CD8-positive, alpha-beta memory T cell (primary cell): ENCODE measurements at places on chromosomes 7 and 10. TPM values are rescaled to one million over a fixed set of nuclear protein-coding genes. Genes with fewer than 3 reads are reported as not detected.

- H3K27ac ChIP-seq, result no peak within 1 kb of the TSS
- no peak for DNase-seq
- H3K4me1 ChIP-seq, result no peaks in the 10 kb centered on the region
- H3K27me3 ChIP-seq, result peaks cover 22% of the 10 kb centered on the region
Measured at GRCh38 chr7:27143023-27143949, at the start of gene HOXA5. Gene HOXA5 (minus strand): TSS chr7:27143681. CDS start chr7:27143607, 74 bp downstream.

The DIP2C gene
- total RNA-seq, result 0.55 TPM

DNA sequence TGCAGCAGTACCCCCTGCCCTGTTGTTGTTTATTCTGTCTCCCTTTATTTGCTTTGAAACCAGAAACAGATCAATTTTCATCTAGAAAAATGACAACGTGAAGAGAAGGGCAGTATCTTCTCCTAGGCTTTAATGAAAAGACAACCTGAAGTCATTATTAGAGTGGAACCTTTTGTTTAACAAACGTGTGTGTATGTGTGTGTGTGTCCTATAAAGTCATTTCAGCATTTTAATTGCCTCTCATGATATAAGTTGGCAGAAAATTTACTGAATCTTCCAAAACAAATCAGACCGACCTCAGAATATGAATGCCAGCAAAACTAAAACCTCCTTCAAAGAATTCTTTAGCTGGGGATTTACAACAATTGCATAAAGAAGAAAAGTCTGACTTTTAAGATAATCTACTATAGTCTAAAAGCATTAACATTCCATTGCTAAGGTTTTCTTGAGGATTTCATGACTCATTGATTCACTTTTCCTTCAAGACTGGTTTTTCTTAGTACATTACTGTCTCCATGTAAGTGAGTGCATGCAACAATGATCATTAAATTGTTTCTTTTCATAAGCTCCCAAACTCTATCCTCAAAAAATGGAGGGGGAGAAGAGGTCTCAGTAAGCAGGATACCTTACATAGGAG is 3.2 kb downstream of the GLI3 start:
- H3K36me3 ChIP-seq, result no peaks in the 10 kb centered on the region
- DNase-seq, result no peak
- H3K27me3 ChIP-seq, result no peaks in the 10 kb centered on the region
- H3K4me3 ChIP-seq, result no peak overlapping the region

- H3K27ac ChIP-seq, result no peak overlapping the region
- H3K4me3 ChIP-seq, result no peak overlapping the region
- no peaks in the 10 kb centered on the region for H3K4me1 ChIP-seq
- no peak for DNase-seq
- no peaks in the 10 kb centered on the region for H3K36me3 ChIP-seq
Measured at GRCh38 chr10:129887381-129887905, 76.6 kb downstream of the EBF3 start.

The TLX1 gene
- not detected for total RNA-seq

GRCh38 chr7:148584154-148584827 is 6.3 kb upstream of the C7orf33 start:
- H3K4me3 ChIP-seq, result no peak overlapping the region
- no peaks in the 10 kb centered on the region for H3K4me1 ChIP-seq
- DNase-seq, result no peak
- H3K27me3 ChIP-seq, result no peaks in the 10 kb centered on the region
- H3K27ac ChIP-seq, result no peak overlapping the region
- no peaks in the 10 kb centered on the region for H3K36me3 ChIP-seq

DNA sequence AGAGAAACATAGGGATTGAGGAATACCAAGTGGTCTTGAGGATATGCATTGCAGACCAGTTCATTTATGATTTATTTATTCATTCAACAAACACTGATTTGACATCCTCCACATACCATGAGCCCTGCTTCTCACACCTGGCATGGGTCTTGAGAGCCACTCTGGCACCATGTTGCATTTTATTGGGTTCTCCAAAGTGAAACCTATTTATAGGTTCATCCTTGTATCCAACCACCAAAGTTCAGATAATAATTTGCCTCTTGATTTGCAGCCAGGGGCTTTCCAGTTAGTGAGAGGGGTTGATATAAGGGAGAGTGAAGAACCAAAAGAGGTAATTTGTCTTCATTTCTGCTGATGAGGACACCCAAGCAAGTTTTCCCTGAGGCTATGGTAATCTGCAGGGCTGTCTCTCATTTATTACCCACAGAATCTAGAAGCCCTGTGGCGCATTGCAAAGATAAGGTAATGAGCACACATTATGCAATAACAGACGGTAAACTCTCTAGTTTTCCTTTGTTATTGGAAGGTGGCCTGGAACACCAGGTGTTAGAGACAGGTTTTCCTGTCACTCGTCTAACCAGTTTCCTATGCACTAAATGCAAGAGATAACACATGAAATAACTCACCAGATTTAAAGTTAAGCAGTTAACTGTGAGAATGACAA is 28.8 kb upstream of the ICA1 start:
- H3K27ac ChIP-seq, result no peak overlapping the region
- no peak for DNase-seq
- H3K4me1 ChIP-seq, result no peaks in the 10 kb centered on the region
- H3K4me3 ChIP-seq, result no peak overlapping the region
- no peaks in the 10 kb centered on the region for H3K27me3 ChIP-seq

The VIPR2 gene
- 0.31 TPM for total RNA-seq

- no peaks in the 10 kb centered on the region for H3K36me3 ChIP-seq
- H3K27me3 ChIP-seq, result no peaks in the 10 kb centered on the region
- DNase-seq, result no peak
- peaks cover 23% of the 10 kb centered on the region for H3K4me1 ChIP-seq
Measured at GRCh38 chr10:5661043-5661442, 5.4 kb downstream of the ASB13 start.

- no peaks in the 10 kb centered on the region for H3K36me3 ChIP-seq
- no peaks in the 10 kb centered on the region for H3K27me3 ChIP-seq
- H3K27ac ChIP-seq, result no peak overlapping the region
- peaks cover 7% of the 10 kb centered on the region for H3K4me1 ChIP-seq
- H3K4me3 ChIP-seq, result no peak overlapping the region
- DNase-seq, result no peak
Measured at GRCh38 chr7:148306759-148307158, 283.8 kb upstream of the C7orf33 start.

The LRMDA gene
- total RNA-seq, result not detected
